ENCODE measurements at places on chromosomes 3 and 15.
A peak's percentile ranks its signal among the peaks of the same experiment; 100 is the strongest.

GRCh38 chr3:130783629-130784028, 37.0 kb upstream of the PIK3R4 start:
- no peak for DNase-seq

GRCh38 chr15:90780916-90781315, 63.8 kb downstream of the BLM start:
- no peak for DNase-seq

DNA sequence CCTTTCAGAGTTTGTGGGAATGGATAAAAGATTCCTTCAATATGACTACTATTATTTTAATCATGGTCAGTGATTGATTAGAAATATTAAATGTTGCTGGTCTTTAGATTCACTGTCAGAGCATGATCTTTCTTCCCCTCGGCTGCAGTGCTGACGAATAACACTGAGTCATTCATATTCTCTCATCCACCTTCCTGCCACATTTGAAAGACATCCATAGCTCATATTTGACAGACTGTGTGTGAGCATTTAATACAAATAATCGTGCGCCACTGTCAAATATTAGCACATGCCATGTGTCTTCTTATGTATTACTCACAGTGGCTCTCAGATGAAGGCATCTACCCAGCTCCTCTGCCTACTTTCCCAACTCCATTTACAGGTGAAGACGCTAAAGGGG, 476.5 kb upstream of the TPRG1 start:
- no peak for DNase-seq

DNA sequence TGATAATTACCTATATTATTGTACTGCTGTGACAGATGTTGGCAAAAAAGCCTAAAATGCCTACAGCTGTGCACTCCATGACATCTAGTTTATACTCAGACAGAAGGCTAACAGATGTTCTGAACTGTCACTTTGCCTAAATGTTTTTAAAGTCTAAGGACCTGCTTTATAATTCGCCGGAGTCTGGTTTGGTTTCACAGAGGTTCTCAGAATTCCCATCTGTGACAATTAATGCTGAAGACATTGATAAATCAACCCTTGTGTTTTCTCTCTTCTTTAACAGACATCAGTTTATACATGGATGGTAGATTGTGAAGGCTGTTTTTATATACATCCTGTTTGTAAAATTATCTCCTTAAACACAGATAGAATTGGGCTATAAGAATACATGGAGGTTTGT, 19.8 kb upstream of the SOX2 start:
- DNase-seq = no peak

DNA sequence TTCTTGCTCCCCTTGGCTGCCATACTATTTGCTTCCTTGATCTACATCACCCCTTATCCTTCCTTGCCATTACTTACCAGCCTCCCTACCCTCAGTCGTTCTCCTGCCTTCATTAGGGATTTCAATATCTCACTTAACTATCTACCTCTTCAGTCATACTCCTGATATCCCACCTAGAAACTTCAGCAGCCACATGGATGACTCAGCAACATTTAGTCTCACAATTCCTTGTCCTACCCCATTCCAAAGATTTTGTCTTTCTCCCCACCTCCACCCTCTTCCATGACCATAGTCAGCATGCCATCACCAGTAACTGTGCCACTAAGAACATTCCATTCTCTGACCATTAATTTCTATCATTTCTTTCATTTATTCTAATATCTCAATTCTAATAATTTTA, 18.4 kb downstream of the UPK1B start:
- no peak for DNase-seq

GRCh38 chr3:77093101-77093500, 53.2 kb downstream of the ROBO2 start:
- no peak for DNase-seq

- no peak for DNase-seq
These were observed at the start of gene GADL1 for GRCh38 chr3:30894521-30895251. TSS of gene GADL1 (minus strand) at chr3:30894661. CDS start at chr3:30894614, 47 bp downstream.

DNA sequence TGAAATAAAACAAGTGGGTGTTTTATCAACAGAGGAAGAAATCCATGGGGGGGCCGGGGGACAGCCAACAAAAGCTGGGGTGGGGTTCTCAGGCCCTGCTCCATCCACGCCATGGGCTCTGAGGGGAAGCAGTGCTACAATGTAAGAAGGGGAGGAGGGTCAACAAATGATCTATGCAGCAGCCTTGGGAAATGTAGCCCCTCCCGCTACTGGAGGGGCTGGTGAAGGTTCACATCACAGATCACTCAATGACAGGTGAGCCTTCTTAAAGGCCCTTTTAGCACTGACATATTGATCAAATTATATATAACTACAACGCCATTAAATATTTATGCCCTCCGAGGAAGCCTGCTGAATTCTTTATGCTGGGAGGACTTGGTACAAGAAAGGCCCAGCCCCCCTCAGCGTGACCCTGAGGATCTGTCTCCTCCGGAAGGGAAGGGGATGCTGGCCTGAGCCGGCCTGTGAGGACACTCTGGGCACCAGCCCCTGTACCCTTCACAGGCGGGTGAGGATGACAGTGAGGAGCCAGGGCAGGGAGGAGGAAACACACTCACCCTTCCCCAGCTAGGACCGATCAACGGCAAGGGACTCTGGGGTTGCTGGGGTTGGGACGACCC, 15.3 kb downstream of the TLE3 start:
- no peak for DNase-seq

GRCh38 chr3:71319771-71320170, 263.8 kb downstream of the FOXP1 start:
- DNase-seq = no peak

GRCh38 chr3:130470126-130470525, 46.9 kb upstream of the COL6A6 start:
- DNase-seq = no peak

GRCh38 chr15:25960273-25960672, 97.1 kb upstream of the ATP10A start:
- no peak for DNase-seq

- DNase-seq = no peak
These were observed 539.7 kb downstream of the DIPK2A start for GRCh38 chr3:144511346-144511745.

DNA sequence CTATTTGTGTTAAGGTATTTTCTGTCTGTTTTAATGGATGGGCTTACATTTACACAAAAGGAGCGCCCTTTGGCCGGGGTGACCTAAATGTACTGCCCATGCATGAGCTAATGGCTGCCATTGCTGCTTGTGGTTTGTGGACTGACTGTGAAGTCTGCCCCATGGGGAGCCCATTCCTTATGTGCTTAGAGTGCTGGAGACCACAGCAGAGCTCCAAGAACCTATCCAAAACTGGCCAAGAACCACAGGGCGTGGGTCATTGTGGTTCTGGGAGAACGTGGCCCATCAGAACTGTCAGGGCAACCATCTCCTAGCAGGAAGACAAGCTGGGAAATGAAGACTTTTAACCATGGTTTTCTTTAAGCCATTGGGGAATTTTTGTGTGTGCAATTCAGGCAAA, 105.3 kb downstream of the CHDH start:
- DNase-seq = no peak

GRCh38 chr15:69118089-69118488, 42.3 kb upstream of the GLCE start:
- DNase-seq = no peak

GRCh38 chr3:139134678-139135372, 90.1 kb upstream of the PRR23C start:
- no peak for DNase-seq

DNA sequence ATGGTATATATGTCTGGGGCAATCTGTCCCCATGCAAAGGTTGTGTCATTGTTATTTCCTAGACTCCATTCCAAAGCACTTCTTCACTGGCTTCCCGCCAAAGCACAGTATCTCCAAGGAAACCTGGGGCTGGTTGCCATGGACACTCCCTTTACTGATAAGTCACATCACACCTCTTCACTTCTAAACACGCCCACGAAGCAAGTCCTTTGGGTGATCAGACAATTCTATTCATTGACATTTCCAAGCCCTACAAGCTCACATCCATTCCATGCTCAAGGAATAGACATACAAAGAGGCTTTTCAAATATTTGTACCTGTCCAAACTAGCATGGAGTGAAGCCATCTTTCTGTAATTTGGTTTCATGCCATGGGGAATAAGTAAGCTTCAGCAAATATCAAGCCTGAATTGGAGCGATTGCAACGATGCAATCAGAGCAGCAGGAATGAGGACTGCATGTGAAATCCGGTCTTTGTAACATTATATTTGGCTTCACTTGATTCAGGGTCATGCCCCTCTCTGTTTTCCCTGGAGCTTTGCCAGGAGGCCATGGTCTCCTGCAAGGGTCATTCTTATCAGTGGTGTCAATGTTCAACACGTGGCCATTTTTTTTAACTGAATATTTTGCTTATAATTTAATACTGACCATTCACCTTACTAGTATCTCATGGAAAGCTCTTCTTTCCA, 201.6 kb upstream of the TMC3 start:
- DNase-seq = no peak

DNA sequence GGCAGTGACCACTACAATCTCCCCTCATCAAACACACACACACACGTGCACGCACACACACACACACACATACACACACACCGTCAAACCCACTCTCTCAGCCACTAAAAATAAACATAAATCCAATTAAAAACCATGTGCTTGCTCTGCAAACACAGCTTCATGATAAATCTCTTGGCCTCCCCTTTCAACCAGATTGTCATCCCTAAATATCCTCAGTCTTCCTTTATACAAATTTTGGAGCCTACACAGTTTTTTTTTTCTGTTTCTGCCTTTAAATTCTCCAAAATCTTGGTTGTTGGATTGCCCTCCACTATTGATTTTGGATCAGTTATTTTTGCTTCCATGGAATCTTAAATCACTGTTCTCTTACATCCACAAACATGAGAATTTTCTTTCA, 245.6 kb downstream of the SATB1 start:
- DNase-seq = no peak

- no peak for DNase-seq
These were observed 219.3 kb upstream of the KBTBD8 start for GRCh38 chr3:66778777-66779176.

GRCh38 chr15:73927476-73928240, 1.4 kb downstream of the LOXL1 start:
- DNase-seq = peak; percentile 75

GRCh38 chr3:567488-568185, 371.1 kb downstream of the CHL1 start:
- DNase-seq = no peak

DNA sequence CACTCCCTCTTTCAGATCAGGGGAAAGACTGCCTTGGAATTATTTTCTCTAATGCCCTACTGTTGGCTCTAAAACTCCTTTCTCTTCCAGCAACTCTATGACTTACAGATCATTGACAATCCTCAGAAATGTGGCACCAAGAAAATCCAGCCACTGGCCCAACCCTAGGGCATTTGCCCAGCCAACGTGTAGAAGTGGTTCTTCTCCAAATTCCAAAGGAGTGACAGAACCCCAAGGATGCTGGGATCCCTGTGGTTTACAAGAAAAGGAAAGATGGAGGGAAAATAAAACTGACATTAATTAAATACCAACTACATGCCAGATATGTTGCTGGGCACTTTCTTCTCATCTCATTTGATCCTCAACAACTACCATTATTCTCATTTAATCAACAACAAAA, 216.0 kb downstream of the NTRK3 start:
- DNase-seq = no peak

GRCh38 chr3:194275721-194276120, 75.4 kb downstream of the CPN2 start:
- DNase-seq = no peak

DNA sequence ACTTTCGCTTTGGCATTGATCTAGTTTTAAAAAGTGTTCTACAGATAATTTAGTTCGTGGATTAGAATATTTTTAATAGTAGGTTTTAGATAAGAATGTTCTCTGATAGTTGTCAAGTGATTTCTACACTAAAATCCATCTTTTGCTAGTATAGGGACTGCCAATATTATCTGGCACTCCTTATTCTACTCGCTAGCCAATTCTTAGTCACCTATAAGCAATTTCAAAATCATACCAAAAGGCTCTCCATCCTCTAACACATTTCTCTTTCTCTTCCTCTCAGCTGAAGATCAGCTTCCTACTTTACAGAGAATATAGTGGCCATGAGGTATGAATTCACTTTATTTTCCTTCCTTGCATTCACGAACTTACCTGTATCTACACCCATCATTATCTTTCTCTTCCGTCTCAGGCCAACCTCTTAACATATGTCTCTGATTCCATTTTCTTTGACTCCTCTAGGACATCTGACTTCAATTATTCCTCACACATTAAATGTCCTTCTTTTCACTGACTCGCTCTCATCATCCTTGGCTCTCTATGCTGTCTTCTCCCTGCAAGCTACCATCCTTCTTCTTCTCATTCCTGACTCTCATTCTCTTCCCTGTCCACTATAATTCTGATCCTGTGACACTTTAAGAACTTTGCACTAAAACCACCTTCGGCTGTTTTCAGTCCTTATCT, 35.5 kb downstream of the C3orf80 start:
- DNase-seq = no peak

- DNase-seq = no peak
These were observed 145.1 kb downstream of the NFKBIZ start for GRCh38 chr3:101994386-101994785.

DNA sequence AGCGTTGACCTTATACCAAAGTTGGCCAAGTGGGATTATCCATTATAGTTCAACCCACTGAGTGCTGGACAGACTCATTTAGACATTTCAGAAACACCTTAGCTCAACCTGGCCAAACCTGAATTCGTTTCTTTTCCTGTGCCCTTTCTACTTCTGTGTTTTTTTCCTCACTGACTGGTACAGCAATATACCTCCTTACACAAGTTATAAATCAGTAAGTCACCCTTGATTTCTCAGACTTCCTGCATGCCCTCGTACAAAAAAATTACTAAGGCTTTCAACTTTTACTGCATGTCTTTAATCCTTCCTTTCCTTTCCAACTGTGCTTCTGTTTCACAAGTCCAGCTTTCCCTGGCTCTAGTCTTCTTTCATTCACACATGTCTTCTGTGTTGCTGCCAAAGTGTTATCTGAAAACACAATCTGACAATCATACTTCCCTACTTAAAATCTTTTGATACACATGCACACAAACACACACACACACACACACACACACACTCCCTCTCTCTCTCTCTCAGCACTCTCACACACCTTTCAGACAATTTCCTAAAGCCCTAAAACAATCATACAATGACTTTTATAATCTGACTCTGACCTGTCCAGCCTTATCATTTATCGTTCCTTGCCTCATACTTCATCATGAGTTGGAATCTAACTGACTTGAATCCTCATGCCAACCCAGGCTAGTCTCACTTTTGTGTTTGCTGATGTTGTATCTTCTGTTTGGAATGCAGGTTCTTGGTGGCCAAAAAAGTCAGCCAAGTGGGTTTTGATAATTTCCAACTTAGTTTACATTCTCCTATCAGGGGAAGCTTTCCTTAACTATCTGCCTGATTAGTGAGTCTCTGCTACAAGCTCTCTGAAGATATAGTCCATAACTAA, 436.4 kb downstream of the NAALADL2 start:
- DNase-seq = no peak

GRCh38 chr3:113600418-113601182, 68.2 kb downstream of the SIDT1 start:
- DNase-seq = no peak

GRCh38 chr15:88284318-88284998, 27.9 kb upstream of the NTRK3 start:
- DNase-seq = no peak

- DNase-seq = no peak
These were observed 10.0 kb downstream of the RHOA start for GRCh38 chr3:49401766-49402165.

GRCh38 chr15:78618064-78618463, 2.7 kb downstream of the CHRNA3 start:
- no peak for DNase-seq

- DNase-seq = no peak
These were observed 90.0 kb downstream of the LRRK1 start for GRCh38 chr15:101009176-101009575.

GRCh38 chr3:134959516-134959915, 164.5 kb downstream of the EPHB1 start:
- no peak for DNase-seq

Data from stimulated activated CD8-positive, alpha-beta memory T cell treated with anti-CD3 and anti-CD28 coated beads, Interleukin-7, amount 100 ng/mL, for 4 hours (primary cell).